ENCODE measurements at places on chromosomes 1 and 21.

DNA sequence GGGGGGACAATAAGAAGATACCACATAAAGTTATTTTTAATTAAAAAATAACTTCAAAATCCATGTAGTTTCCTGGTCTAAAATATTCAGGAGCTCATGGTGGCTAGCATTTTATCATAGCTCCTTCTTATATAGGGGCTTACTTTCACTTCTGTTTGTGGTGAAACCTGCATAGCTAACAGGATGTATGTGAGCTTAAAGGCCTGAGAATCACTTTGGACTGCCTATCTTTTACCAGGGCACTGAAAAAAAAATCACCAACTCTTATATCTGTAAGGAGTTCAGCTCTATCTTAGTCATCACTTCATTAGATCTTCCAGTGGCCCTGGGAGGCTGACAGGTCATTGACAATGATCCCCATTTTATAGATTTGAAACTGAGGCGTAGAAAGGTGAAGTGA lies 21.3 kb downstream of the UROD start:
- DNase-seq, result no peak

DNA sequence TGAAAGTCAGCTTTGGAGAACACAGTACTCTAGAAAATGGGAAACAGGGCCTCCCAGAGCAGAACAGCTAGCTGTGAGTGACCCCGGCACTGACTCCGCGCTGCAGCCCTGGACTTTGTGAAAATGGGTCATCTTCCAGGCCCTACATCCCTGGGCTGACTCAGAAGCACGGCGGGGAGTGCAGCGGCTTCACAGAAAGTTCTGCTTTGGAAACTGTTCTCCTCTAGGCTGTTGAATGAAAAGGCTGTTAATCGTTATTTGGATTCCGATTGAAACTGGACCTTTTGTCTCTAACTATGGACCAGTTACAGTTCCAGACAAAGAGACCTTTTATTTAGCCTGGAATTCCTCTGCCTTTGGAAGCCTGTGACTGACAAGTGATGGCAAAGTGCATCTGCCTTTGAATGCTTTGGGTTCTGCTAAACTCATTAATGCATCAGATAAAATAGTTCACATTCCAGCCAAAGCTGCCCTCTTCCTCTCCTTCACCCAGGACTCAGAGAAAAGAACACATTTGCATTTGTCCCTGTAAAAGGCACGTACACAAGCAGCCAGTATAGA lies 144.9 kb upstream of the HOOK1 start:
- no peak for DNase-seq

DNA sequence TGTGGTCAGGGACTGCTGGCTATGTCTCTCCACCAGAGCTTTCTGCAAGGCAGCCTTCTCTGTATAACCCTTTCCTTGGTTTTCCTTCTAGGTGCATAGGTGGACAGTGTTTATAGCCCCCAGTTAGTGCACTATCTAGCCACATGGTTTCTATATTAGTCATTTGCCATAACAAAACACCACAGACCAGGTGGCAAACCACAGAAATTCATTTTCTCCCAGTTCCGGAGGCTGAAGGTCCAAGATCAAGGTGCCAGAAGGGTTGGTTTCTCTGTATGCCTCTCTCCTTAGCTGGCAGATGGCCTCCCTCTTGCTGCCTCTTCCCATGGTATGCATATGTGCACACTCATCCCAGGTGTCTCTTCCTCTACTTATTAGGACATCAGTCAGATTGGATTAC lies 106.4 kb downstream of the KAZN start:
- DNase-seq, result no peak

DNA sequence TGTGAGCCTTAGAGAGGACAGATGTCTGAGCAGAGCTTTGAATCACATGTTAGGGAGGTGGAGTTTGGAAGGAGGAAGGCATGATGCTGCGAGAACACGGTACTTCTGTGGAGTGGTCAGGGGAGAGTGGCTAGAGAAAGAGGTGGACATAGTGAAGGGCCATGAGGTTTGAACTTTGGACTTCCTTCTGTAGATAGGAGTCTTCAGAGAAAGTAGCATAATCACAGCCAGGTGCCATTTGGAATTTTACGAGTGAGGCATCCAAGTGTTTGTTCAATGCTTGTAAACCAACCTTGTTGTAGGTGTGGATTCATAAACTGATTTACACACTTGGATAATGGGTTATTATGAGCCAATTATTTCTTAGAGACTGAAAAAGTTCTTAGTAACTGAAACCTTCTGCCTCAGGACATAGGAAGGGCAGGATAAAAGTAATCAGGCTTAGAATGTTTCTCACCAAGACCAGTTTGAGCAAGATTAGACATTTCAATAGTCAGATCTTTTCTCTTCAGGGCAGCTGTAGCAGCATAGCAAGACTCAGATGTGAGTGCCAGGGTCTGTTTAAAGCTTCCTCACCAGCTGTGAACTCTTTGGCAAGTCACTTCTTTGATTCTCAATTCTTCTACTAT lies 83.5 kb upstream of the HMCN1 start:
- no peak for DNase-seq

DNA sequence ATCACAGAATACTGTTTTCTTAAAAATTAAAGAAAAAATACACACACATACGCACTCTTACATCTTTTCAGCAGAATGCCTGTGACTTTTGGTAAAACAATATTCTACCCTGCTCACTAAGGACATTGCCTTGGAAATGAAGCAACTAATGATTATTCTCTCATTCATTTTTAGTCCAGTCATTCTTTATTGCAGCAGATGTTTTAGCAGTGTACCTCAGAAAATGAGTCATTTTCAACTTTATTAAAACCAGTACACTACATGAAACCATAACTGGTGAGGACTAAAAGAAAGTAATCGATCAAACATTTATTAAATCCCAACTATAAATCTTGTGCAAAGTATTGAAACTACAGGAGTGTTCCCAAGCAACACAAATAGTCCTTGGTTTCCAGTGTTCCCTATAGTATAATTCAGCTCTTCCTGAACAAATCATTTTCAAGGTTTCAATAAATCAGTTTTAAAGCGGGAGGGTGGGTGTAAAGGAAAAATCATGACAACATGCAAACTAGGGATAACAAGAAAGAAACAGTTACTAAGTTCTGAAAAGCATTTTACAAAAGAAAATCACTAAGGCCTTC lies 114.2 kb downstream of the ADGRL4 start:
- no peak for DNase-seq

- no peak for DNase-seq
These were observed 46.6 kb downstream of the LPAR3 start for GRCh38 chr1:84846387-84846786.

DNA sequence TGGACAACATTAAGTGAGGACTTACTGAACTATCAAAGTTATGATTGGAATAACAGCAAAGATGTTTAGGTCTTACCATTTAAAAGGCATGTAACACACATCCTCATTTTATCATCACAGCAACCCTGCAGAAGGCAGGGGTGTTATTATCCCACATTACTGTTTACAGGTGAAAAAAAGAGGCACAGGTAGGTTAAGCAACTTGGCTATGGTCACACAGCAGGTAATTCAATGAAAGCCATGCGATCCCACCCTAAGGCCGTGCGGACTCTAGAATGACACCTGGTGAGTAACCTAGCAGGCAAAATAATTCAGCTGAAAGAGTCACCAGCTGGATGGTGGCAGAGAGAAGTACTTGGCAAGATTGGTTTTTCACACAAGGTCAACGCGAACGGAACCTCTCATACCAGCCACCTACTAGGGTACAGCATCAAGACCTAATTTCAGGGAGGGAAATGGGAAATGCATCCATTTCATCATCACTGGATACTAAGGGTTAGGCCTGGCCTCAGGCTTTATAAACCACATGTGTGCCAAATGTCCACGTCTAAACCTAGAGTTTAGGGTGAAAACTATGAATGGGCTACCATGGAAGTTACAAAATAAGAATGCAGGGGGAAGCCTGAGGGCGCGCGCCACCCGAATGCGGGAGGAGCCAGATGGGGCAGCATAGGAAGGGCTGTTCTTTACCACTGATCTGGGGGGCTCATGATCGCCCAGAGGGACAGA lies 85.3 kb downstream of the SLC66A1 start:
- no peak for DNase-seq

DNA sequence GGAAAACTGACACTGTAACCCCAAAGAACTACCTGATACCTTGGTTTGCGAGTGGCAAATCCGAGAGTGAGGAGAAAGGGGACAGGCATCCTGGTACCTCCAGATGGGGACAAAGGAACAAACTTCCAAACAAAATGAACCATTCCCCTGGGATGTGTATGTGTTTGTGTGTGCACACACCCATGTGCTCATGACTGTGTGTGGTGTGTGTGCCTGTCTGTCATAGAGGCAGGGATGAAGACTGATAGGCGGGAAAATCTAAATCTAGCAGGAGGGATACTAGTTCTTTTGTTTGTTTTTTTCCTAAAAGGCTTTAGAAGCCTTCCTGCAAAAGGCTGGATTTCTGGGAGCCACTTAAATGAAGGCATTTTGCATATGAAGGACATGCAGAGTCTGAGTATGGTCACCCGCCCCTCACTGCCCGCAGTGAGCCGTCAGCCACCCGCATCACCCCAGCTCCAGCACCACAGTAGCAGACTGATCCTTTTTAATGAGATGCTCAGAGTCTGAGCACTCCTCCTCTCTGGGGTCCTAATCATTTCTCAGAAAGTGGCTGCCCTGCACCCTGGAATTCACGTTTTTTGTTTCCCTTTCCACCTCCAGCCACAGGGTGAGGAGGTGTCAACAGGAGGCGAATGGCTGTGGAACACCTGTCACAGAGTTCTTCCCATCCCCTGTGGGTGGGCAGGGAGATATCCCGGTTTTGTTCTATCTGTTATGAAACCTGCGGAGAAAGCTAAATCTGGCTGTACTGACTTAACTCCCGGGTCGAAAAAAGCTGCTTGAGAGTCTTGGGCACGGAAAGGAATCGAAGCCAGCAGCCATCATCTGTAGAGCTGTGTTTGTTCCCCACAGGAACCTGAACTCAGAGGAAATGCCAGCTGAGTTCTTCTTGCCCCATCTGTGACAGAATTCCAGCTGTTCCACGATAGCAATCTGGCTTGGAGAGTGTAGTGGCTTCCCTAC lies 34.9 kb downstream of the UTP25 start:
- no peak for DNase-seq

- DNase-seq, result no peak
These were observed 63.4 kb upstream of the SRSF10 start for GRCh38 chr1:24043345-24044032.

GRCh38 chr1:26994020-26994786 lies 711 bp downstream of the TRNP1 start:
- no peak for DNase-seq

GRCh38 chr1:81880781-81881180 lies 80.0 kb downstream of the ADGRL2 start:
- no peak for DNase-seq

DNA sequence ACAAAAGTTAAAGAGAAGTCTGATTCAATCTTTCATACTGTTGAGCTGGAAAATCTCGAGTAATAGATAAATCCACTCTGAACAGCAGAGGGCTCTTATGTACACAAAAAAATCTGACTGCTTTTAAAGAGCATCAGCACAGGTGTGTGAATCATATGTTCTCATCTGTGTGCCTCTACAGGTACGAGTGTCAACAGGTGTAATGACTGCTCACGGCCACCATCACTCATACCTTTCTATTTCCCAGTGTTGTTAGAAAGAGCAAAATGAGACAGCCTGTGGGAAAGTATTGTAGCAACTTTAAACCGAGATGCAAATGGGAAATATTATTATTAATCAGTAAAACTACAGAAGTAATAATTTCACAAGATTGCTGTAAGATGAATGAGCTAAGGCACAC lies 49.0 kb upstream of the SCAF4 start:
- DNase-seq, result no peak

GRCh38 chr1:7582460-7582972 lies 188.6 kb upstream of the VAMP3 start:
- no peak for DNase-seq

- DNase-seq, result peak; percentile 69
These were observed at the start of gene TRIM62 for GRCh38 chr1:33181921-33182341. TSS of gene TRIM62 (minus strand) at chr1:33182043. CDS start at chr1:33181432, 611 bp downstream.

GRCh38 chr1:118254001-118254400 lies 69.0 kb upstream of the SPAG17 start:
- DNase-seq, result no peak

GRCh38 chr1:188708795-188709535 lies 1768.7 kb downstream of the BRINP3 start:
- DNase-seq, result no peak

DNA sequence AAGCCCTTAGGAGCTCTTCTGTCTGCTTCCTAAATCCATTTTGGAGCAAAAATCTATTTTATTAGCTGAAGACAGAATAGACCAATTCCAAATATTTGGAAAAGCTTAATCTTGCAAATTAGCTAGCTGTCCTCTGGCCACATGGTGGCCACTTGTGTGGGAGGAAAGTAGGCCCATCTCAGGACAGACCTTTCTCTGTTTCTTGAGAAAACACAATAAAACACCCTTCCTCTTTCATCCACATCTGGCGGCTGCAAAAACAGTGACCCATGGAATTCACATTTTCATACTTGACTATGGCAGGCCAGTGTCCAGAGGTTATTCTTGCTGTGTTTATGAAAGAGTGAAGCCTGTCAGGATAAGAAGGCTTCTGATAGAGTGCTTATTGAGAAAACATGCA lies 275.6 kb downstream of the PLPP3 start:
- DNase-seq, result no peak

GRCh38 chr1:94855307-94855700 lies 35.1 kb downstream of the SLC44A3 start:
- DNase-seq, result no peak

DNA sequence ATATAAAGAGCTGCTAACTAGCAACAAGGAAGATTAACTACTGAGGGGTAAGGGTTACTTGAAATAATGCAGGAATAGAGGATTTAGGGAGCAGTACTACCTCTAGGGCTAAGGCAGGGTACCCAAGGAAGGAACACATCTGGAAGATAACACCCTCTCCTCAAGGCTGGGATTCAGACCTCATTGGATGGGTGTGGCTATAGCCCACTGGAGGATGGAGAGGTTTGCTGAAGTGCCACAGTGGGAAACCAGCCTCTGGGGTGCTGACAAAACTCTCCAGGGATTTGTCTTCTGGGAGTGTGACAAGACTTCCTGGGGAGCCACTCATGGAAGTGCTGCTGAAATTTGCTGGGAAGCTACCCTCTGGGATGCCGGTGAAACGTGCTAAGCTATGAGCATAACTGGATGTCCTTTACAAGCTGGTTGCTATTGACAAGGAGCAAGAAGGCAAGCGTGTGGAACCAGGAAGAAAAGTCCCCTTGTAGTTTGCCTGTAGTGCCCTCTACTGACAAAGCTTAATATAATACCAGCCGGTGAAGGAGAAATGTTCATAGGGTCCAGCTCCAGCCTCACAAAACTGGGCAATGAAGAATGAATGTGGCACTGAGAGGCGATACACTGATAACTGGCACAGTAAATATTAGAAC lies 122.8 kb upstream of the USP24 start:
- peak; percentile 2 for DNase-seq

DNA sequence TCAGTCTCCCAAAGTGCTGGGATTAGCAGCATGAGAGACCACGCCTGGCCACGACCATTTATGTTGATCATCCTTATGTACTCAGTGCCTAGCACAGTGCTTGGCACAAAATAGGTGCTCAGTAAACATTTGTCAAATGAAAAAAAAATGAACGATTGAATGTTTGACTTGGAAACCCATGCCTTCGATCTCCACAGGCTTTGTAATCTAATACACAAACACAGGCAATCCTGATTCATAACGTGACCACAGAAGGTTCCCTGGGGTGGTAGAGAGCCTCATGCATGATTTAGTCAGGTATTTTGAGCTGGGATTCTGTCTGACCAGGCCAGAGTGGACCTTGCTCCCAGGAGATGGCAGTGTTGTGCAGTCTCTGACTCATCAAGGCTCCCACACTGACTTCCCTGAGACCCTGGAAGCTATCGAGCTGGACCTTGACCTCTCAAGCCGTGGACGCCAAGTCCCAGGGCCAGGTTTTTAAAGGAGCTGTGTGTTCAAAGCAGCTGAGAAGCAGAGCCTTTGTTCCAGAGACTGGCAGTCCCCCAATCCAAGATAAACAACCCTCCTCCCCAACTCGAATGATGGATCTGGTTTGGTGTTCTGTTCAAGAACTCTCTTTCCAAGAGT lies 81.1 kb downstream of the PGM1 start:
- no peak for DNase-seq
